T-cell (primary cell): ENCODE measurements at places on chromosomes 13 and 19. TPM values are rescaled to one million over a fixed set of nuclear protein-coding genes. Genes with fewer than 3 reads are reported as not detected.
A peak's percentile ranks its signal among the peaks of the same experiment; 100 is the strongest.

CALR3 gene
- not detected for total RNA-seq

CACNA1A gene
- total RNA-seq, result 0.51 TPM

ZNF534 gene
- not detected for total RNA-seq

DNA sequence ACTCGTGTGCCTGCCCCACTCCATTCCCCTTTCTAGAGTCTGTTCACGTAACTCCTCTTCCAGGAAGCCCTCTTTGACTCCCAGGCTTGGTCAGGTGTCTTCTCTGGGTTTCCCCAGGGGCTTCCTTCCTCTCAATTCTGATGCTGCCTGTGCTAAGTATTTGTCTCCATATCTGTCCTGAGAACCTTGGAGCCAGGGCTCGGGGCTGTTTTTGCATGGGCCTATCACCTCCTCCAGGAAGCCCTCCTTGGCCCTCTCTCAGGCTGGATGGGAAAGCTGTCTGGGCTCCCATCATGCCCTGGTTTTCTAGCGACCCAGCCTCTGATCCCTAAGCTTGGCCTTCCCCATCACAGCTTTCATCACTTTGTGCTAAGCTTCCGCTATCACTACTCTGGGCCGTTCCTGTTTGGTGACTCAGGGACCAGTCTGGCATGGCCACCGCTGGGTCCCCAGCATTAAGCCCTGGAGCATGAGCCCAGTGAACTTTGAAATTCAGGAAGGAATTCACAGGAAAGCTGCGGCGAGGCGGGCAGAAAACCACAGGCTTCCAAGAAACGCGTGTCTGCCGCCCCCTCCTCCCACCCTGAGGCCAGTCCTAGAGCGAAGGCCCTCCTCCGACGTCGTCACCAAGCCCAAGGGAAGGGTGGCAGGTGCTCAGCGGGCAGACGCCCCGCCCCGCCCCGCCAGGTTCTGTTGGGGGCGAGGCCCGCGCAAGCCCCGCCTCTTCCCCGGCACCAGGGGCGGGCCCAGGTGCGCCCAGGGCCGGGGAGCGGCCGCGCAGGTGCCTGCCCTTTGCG is 486 bp upstream of the SPINT2 start:
- no peaks in the 10 kb centered on the region for H3K36me3 ChIP-seq
- H3K4me3 ChIP-seq, result peak overlapping the region; percentile 74
- H3K27ac ChIP-seq, result peak overlapping the region; percentile 52
- peaks cover 3% of the 10 kb centered on the region for H3K4me1 ChIP-seq
- H3K27me3 ChIP-seq, result peaks cover 12% of the 10 kb centered on the region
- peak; percentile 65 for DNase-seq

GRCh38 chr13:92307752-92308151 is 909.3 kb downstream of the GPC5 start:
- no peaks in the 10 kb centered on the region for H3K36me3 ChIP-seq
- H3K4me1 ChIP-seq, result no peaks in the 10 kb centered on the region

DNA sequence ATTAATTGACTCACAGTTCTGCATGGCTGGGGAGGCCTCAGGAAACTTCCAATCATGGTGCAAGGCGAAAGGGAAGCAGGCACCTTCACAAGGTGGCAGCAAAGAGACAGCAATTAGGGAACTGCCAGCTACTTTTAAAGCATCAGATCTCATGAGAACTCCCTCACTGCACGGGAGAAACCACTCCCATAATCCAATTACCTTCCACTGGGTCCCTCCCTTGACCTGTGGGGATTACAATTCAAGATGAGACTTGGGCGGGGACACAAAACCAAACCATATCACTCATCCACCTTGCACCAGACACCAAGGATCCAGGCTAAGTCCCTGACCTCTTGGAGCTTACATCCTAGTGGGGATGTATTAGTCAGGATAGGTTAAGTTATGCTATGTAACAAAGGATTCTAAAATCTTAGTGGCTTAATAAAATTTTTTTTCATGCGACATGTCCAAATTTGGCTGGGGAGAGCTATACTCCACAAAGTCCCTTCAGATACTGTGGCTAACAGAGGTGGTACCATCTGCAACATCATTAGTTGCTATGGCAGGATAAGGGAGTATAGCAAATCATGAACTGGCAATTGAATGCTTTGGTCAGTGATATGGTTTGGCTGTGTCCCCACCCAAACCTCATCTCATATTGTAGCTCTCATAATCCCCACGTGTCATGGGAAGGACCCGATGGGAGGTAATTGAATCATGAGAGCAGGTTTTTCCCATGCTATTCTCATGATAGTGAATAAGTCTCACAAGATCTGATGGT is 8.3 kb upstream of the FAM187B start:
- DNase-seq, result no peak
- no peaks in the 10 kb centered on the region for H3K27me3 ChIP-seq
- H3K4me3 ChIP-seq, result no peak overlapping the region
- no peak overlapping the region for H3K27ac ChIP-seq
- H3K4me1 ChIP-seq, result peaks cover 13% of the 10 kb centered on the region

- peaks cover 38% of the 10 kb centered on the region for H3K27me3 ChIP-seq
- H3K27ac ChIP-seq, result no peak overlapping the region
- no peak for DNase-seq
- H3K36me3 ChIP-seq, result no peaks in the 10 kb centered on the region
- H3K4me3 ChIP-seq, result no peak overlapping the region
These were observed 28.8 kb downstream of the CELF5 start for GRCh38 chr19:3253270-3253669.

LRG1 gene
- total RNA-seq, result 0.19 TPM

GRCh38 chr19:16788479-16788878 is 40.7 kb upstream of the SIN3B start:
- peaks cover 3% of the 10 kb centered on the region for H3K27me3 ChIP-seq
- H3K4me1 ChIP-seq, result no peaks in the 10 kb centered on the region
- H3K36me3 ChIP-seq, result no peaks in the 10 kb centered on the region
- no peak overlapping the region for H3K27ac ChIP-seq
- H3K4me3 ChIP-seq, result no peak overlapping the region

- H3K4me1 ChIP-seq, result no peaks in the 10 kb centered on the region
- H3K27me3 ChIP-seq, result no peaks in the 10 kb centered on the region
- DNase-seq, result no peak
- no peak overlapping the region for H3K4me3 ChIP-seq
These were observed 28.7 kb upstream of the MEDAG start for GRCh38 chr13:30877335-30877734.

GRCh38 chr19:8254286-8255001 is 45.3 kb downstream of the CERS4 start:
- no peak for DNase-seq
- H3K27me3 ChIP-seq, result no peaks in the 10 kb centered on the region
- H3K4me1 ChIP-seq, result no peaks in the 10 kb centered on the region
- peaks cover 13% of the 10 kb centered on the region for H3K36me3 ChIP-seq

- DNase-seq, result no peak
- no peaks in the 10 kb centered on the region for H3K4me1 ChIP-seq
- no peak overlapping the region for H3K4me3 ChIP-seq
- H3K36me3 ChIP-seq, result no peaks in the 10 kb centered on the region
- H3K27ac ChIP-seq, result no peak overlapping the region
- H3K27me3 ChIP-seq, result no peaks in the 10 kb centered on the region
These were observed 745.3 kb downstream of the GPC5 start for GRCh38 chr13:92143766-92144165.

FRY gene
- total RNA-seq, result 15.2 TPM

DNA sequence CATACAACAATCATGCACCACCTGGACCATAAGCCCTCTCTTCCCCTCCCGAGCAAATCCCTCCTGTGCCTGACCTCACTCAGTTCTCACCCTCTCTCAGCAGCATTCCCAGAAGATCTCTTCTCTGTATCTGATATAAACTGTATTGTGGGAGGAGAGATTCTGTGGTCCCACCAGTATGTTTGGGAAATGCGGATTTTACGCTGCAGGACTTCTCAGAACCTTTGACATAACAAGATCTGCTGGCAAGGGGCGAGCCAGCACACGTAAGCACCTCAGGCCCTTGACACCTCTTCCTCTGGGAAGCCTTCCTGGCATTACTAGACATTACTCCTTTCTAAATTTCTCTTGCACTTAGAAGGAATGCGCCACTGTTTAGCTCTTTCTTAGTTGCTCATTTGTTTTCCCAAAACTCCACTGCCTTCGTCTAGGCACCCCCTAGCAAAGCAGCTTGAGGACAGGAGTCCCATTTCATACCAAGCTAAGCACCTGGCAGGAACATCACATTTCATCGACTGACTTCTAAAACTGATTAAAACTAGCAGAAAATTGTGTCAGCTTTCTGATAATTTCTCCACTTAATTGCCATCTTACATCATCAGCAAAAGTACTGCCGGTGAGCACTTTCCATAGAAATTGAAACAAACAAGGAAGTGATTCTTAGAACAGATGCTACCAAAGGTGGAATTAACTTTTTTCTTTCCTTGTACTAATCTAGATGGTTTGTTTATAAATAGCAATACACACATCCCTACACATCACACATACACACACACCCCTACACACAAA is 63.2 kb downstream of the CCDC70 start:
- DNase-seq, result no peak
- H3K27ac ChIP-seq, result no peak overlapping the region
- peaks cover 6% of the 10 kb centered on the region for H3K4me1 ChIP-seq

ATXN8OS gene
- total RNA-seq, result not detected
